Motor neuron (in vitro differentiated cells): ENCODE measurements at places on chromosomes 4 and X. TPM values are rescaled to one million over a fixed set of nuclear protein-coding genes. Genes with fewer than 3 reads are reported as not detected.

The SHROOM4 gene
- 1.1 and 1.6 TPM in 2 replicates for total RNA-seq

The PABPC1L2A gene
- total RNA-seq, result 0.38 TPM in 1 of 2 replicates, not detected in the other

The KLF3 gene
- total RNA-seq, result 22.1 and 22.7 TPM in 2 replicates

The SLC2A9 gene
- 0.71 and 2.1 TPM in 2 replicates for total RNA-seq

The KCNIP4 gene
- total RNA-seq, result 12.0 and 13.9 TPM in 2 replicates

The CPZ gene
- total RNA-seq, result 0.46 TPM in 1 of 2 replicates, not detected in the other

The FGB gene
- 0.54 and 0.71 TPM in 2 replicates for total RNA-seq

The NRK gene
- total RNA-seq, result 0.23 and 0.84 TPM in 2 replicates

The CDKL5 gene
- total RNA-seq, result 0.71 and 1.1 TPM in 2 replicates

The LPAR4 gene
- total RNA-seq, result 0.31 and 0.32 TPM in 2 replicates

The LUZP4 gene
- total RNA-seq, result 0.14 and 0.19 TPM in 2 replicates

The APOO gene
- total RNA-seq, result 75.9 and 78.8 TPM in 2 replicates

The ARMCX5 gene
- total RNA-seq, result 21.4 and 23.0 TPM in 2 replicates

The PUDP gene
- 7.8 and 12.4 TPM in 2 replicates for total RNA-seq

The GUCY1A1 gene
- total RNA-seq, result 9.5 and 11.9 TPM in 2 replicates

The DEFB131A gene
- not detected in 2 replicates for total RNA-seq

The FAM149A gene
- total RNA-seq, result 5.2 and 7.3 TPM in 2 replicates

The SPANXB1 gene
- total RNA-seq, result not detected in 2 replicates

The TEX13D gene
- total RNA-seq, result 1.2 and 2.6 TPM in 2 replicates

The SLC26A1 gene
- 2.9 and 3.5 TPM in 2 replicates for total RNA-seq

The IQSEC2 gene
- total RNA-seq, result 3.6 and 4.6 TPM in 2 replicates
